ENCODE measurements at places on chromosomes 7 and 10.

GRCh38 chr7:157621131-157621681 is 284.4 kb downstream of the DNAJB6 start:
- DNase-seq: no peak

DNA sequence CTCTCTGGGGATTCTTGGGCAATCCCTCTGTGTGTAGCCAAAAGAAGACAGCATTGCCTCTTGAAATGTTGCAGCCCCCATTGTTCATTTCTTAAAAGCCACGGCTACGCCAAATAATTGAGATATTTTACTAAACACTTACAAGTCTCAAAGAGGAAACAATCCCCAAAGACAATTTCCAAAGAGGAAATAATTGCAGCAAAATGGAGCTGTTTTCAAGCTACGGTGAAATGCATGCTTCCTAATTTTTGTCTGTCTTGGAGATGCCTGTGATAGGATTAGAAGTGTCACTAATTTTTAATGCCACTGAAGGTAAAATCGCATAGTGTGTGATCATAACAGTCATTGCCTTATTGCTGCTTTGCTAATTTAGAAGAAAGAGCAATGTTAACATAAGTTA is 72.9 kb upstream of the NAMPT start:
- DNase-seq: no peak

GRCh38 chr7:39399986-39400385 is 166.2 kb upstream of the YAE1 start:
- no peak for DNase-seq

DNA sequence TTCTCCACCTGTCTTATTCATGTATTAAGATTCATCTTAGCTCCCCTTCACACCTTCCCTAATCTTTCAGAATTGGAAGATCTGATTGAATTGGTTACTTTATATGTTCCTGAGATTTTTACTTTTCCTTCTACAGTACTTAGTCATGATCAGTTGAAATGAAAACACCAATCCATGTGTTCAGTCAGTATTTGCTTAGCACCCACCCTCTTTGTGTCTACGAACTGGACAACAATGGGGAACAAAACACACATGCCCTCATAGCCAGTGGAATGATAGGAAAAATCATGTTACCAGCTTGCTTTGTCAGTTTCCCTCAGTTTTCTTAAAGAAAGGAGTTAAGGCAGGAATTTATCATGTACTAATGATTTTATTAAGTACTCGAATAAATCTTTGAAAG is 2.0 kb downstream of the MASTL start:
- no peak for DNase-seq

DNA sequence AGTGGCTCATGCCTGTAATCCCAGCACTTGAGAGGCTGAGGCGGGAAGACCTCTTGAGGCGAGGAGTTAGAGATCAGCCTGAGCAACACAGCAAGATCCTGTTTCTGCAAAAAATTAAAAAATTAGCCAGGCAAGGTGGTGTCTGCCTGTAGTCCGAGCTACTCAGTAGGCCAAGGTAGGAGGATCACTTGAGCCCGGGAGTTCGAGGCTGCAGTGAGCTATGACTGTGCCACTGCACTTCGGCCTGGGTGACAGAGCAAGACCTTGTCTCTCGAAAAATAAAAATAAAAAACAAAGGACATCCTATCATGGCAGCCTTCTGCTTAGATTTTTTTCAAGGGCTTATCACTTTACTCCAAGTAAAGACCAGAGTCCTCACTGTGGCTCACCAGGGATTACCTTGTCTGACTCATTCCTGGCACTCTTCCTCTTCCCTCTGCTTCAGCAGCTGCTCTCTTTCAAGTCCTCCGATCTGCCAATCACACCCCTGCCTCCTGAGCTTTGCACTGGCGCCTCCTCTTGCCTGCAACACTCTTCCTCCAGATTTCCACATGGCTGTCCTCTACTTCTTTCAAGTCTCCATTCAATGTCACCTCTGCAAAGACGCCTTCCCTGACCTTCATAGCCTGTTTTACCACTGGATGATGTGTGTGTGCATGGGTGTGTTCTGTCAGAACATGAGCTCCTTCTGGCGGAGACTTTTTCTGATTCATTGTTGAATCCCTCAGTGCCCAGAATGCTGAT is 7.7 kb downstream of the PRTFDC1 start:
- DNase-seq: no peak

DNA sequence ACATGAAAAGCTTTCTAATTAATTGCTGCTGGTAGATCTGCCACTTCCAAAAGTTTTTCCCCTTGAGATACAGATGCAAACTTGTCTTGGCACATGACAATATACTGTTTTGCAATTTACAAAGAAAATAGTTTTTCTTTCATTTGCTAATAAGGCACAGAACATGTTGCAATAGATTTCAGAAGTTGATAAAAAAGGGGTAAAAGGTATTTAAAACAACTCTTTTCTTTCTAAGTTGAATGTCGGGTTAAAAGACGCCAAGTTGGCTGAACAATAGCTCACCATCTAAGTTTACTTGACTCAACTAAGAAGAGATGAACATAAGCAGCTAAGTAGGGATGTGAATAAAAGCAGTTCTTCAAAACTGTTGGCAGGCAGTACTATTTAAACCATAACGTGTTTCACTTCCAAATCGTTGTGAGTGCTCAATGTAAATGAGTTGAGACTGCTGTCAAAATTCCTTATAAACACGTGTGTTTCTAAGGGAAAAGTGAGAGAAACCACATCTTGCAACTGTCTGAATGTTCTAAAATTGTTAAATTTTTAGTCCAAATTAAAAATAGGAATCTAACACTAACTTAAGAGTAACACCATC is 14.5 kb upstream of the THSD7A start:
- no peak for DNase-seq

DNA sequence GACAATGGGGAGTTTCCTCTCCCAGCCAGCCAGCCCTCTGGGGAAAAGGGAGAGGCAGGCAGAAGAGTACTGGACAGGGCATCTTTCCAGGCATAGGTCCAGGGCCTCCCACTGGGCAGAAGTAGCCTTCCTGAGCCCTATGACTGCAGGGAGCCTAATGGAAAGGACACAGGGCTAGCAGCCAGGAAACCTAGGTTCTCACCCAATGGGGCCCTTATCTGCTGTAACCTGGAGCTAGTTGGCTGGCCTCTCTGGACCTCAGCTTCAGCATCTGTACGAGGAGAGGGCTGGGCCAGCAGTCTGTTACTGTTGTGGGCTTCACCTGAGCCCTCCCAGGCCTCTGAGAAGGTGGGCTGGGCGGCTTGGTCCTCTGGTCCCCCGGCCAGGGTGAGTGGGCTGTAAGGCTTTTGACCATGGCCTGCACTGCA is 22.4 kb downstream of the LDB3 start:
- DNase-seq: no peak

GRCh38 chr7:28246921-28247461 is 66.4 kb upstream of the JAZF1 start:
- DNase-seq: no peak

DNA sequence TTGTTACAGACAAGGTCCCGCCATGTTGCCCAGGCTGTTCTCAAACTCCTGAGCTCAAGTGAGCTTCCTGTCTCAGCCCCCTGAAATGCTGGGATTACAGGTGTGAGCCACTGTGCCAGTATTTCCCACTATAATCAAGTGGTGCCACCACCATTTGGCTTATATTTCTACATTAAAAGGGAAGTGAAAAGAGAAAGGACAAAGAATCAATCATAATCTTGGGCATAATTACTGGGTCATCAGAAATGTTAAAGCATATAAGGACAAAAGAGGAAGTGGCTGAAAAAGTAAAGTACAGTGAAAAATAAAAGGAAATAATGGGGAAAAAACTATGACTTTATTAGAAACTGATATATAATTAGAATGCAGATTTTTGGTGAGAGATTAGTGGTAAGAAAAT is 25.7 kb upstream of the ENTPD1 start:
- DNase-seq: no peak

DNA sequence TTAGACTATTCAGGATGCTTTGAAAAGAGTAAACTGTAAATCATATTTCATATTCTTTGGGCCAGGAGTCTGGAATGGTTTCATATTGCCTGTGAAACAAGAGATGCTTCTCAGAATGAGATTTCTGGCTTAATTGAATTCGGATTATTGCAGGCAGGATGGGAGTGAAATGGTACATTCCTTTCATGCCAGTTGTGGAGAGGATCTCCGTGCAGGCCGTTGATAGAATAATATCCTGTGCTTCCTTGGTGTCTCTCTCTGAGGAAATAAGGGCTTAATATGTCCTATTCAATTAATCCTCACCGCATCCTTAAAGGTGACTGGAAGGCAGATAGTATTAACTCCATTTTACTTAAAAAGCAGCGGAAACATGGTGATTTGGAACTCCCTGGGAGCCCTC is 56.6 kb downstream of the CUX1 start:
- DNase-seq: no peak

DNA sequence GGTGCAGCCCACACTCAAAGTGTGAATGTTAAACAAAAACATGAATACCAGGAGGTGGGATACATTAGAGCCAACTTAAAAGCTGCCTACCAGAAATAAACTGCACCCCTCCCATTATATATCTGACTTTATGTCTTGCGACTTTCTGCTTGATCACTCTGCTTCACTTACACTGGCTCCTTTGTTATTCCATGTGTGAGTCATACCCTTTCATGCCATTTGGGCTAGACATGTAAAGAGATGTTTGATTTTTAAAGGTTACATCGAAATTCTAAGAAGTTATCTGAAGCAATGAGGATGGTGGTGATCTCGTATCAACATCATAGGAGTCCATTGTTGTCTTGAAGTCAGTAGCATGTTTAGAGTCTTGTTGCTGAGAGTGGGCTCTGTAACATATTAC is 31.6 kb upstream of the ETV1 start:
- no peak for DNase-seq

- no peak for DNase-seq
These were observed 585.6 kb downstream of the SUGCT start for GRCh38 chr7:40720416-40720815.

GRCh38 chr7:142827951-142828500 is 26.9 kb upstream of the EPHB6 start:
- DNase-seq: no peak

- no peak for DNase-seq
These were observed 35.8 kb downstream of the DDIT4 start for GRCh38 chr10:72309290-72310240.

DNA sequence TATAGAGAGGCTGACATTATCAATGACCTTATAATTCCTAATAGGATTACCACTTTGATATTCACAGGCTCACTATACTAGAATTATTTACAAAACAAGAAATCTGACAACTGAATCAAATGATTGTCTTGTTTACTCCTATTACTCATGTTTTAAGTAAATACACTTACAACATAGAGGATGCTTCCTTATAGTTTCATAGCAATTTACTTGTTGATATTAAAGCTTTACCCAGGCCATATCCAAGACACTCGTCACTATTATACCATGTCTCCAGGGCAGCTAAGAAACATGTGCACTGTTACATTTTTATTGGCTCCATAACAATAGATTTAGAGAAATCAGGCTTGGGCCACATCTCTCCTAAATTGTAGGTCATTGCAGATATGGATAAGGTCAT is 276.9 kb downstream of the HGF start:
- no peak for DNase-seq

- peak; percentile 68 for DNase-seq
These were observed 54.9 kb upstream of the ZNF800 start for GRCh38 chr7:127447326-127447945.

DNA sequence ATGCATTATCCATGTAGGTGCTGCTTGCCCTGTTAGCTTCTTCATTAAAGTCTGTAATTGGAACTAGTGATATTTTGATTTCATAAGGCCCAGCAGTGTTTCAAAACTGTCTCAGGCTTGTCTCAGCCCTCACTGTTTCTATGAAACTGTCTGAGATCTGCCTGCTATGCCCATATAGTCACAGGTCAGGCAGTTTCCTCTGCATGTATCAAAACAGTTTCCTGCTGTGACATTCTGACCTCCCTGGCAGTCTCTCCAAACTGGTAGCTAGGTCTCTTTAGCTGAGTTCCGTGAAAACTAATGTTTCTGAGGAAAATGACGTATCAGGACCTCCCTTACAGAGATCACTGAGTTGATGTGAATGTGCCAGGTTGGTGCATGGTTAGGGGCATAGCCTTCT is 18.9 kb upstream of the SEMA3D start:
- DNase-seq: no peak

- DNase-seq: peak; percentile 89
These were observed 6.5 kb downstream of the DUSP5 start for GRCh38 chr10:110504111-110504735.

- DNase-seq: no peak
These were observed 796.2 kb downstream of the CCSER2 start for GRCh38 chr10:85124603-85125051.
